ENCODE measurements at places on chromosomes 3 and 15.

- DNase-seq: no peak
Measured at GRCh38 chr3:103048068-103048722, 613.4 kb downstream of the ZPLD1 start.

DNA sequence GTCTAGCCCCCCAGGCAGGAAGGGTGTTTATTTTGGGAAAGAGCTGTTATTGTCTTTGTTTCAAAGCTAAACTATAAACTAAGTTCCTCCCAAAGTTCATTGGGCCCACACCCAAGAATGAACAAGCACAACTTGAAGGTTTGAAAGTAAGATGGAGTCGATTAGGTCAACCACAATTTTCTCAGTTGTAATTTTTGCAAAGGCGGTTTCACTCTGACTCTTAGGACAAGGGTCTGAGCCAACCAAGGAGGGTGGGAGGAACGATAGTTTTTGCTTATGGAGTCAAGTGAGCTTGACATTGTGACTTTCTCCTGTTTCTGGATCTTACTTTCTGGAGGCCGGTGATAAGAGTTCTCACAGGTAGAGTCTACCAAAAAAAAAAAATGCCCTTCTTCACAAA is 5.8 kb upstream of the ZNF770 start:
- no peak for DNase-seq

DNA sequence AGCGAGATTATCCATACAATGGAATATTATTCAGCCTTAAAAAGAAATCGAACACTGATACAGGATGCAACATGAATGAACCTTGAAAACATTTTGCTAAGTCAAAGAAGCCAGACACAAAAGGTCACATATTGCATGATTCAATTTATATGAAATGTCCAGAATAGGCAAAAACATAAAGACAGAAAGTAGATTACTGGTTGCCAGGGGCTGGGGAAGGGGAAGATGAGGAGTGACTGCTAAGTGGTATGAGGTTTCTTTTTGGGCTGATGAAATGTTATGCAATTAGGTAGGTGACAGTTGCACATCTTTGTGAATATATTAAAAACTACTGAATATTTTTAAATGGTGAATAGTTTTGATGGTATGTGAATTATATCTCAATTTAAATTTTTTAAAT is 38.3 kb downstream of the LRRFIP2 start:
- DNase-seq: no peak

DNA sequence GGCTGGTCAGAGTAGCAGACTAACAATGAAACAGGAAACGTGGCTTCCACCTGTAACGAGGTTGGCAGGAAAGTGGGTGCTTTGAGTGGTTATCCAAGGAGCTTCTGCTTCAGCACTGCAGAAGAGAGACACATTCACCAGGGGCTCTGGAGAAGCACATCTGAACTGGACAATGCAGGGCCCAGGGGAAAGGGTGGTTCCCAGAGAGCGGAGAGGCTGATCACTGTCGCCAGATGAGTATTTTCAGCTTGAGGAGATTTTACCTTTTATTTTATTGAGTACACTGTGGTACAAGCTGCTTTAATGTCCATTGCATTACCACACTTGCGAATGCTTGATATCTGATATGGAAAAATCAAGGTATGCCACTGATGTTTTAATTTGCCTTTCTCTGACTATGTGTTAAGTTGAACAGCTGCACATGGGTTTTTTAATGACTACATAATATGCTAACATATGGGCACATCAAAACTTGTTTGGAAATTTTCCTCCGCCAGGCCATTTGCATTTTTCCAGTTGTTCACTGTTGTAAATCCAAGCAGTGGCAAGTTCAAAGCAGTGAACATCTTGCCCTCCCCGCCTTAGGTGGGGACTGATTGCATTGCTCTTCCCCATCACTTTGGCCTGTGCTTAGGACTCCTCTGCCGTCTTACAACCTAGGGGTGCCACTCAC is 52.1 kb downstream of the LRTM1 start:
- DNase-seq: no peak

DNA sequence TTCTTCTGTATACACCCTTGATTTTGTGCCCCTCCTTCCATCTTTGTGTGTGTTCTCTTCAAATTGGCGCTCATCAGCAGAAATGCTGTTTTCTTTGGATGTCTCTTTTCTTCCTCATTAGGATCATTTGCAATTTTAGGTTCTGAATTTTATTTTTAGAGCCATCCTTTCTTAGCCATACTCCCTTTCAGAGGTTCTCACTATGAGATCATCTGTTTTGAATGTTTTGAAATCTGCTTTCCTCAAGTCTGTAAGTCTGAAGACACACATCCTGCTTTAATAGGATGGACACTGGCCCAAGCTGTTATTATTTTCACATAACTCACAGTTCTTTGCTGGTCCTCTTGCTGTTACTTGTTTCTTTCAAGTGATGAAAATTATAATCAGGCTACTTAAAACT is 124.8 kb downstream of the BDH1 start:
- no peak for DNase-seq

DNA sequence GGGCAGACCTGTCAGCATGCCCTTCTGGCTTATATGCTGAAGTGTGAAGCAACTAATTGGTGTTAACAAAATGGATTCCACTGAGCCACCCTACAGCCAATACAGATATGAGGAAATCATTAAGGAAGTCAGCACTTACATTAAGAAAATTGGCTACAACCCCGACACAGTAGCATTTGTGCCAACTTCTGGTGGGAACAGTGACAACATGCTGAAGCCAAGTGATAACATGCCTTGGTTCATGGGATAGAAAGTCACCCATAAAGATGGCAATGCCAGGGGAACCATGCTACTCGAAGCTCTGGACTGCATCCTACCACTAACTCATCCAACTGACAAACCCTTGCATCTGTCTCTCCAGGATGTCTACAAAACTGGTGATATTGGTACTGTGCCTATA is 9.4 kb downstream of the PIK3CB start:
- DNase-seq: no peak

DNA sequence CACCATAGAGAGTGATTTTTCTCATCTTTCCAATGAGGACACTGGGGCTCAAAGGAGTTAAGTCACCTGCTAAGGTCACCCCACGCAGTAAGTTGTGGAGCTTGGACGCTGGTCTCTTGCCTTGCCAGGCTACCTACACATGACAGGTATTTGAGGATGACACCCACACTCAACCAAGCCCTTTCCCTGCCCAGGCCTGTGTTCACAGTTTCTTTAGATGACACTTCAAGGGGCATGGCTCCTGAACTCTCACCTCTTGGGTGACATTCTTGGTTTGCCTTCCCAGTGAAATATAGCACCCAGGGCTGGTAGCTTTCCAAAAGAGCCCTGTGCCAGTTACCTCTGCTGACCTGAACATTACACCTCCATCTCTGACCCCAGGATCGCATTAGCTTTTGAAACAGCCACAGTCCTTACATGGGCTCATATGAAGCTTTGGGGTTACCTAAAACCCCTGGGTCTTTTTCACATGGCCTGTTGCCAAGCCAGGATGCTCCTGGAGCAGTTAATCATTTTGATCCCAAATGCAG is 148.0 kb downstream of the RPLP1 start:
- DNase-seq: no peak

DNA sequence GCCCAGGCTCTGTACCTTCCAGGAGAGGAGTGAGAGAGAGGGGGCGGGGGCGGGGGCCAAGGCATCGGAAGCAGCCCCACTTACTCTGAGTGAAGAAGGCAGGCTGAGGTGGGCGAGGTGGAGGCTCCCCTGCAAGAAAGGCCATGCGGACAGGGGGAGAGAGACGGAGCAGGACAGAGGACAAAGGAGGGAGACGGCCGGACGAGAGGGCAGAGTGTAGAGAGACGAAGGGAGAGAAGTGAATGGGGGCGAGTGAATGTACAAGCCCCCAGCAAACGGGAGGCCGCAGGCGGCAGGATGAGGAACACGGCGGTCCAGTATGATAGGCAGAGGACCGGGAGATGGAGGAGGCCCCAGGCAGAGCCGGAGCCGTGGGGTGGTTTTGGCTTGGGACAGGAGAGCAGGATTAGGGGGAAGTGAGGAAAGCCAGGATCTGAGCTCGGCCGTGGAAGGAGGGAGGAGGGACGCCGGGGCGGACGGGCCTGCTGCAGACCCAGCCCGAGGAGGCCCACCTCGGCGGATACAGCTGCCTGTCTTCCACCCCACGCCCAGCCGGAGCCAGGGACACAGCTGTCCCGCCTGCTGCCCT is 38.8 kb downstream of the TNK2 start:
- DNase-seq: no peak

DNA sequence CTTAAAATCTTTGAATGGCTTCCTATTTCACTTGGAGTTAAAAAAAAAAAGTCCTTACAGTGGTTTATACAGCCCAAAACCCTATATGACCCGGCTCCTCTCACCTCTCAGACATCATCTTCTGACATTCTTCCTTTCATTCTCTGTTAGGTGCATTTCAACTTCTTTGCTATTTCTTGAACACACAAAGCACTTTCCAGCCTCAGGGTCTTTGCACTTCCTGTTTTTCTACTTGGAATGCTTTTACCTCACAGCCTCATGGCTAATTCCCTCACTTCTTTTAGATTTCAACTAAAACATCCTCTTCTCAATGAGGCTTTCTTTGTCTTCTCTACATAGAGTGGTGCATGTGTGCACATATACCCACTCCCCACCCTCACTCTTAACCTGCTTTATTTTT is 91.0 kb upstream of the MB21D2 start:
- no peak for DNase-seq

DNA sequence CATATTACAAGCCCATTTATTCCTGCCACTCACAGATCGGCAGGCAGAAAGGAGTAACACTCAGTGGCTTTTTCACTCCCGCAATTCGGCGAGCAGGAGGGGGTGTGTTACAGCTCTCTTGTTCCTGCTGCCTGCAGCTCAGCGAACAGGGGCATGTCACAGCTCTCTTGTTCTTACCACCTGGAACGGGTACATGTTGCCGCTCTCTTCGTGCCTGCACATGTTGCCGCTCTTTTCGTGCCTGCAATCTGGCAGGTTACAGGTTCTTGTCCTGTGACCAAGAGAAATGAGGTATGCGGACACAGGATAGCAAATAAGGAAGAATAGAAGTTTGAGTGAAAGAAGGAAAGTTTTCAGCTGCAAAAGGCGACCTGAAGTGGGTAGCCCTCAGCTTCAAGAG is 761.4 kb downstream of the NAALADL2 start:
- no peak for DNase-seq

DNA sequence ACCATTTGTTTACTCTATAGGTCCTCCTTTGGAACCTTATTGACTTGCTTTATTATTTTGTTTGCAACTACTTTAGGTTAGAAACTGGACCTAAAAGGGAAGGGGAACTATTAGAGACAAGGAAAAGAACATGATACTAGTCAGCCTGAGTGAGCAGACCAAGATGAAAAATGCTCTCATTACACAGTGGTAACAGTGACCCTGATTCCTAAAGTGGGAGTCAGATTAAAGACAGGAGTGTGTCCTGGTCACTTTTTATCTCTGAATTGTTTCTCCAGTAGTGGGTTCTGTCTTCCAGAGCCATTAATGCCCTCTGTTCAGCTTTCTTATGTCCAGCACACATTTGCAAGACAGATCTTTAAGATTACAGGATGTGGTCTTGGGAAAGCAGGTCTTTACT is 124.1 kb downstream of the TMEM108 start:
- DNase-seq: no peak

GRCh38 chr3:90062016-90062415 is 954.6 kb downstream of the EPHA3 start:
- no peak for DNase-seq

- no peak for DNase-seq
Measured at GRCh38 chr3:189947948-189948723, 172.6 kb downstream of the P3H2 start.

GRCh38 chr3:141493184-141493583 is 6.4 kb downstream of the RASA2 start:
- no peak for DNase-seq

GRCh38 chr15:26887926-26888666 is 21.2 kb downstream of the GABRA5 start:
- no peak for DNase-seq

GRCh38 chr3:191358929-191359328 is 28.6 kb upstream of the UTS2B start:
- no peak for DNase-seq

DNA sequence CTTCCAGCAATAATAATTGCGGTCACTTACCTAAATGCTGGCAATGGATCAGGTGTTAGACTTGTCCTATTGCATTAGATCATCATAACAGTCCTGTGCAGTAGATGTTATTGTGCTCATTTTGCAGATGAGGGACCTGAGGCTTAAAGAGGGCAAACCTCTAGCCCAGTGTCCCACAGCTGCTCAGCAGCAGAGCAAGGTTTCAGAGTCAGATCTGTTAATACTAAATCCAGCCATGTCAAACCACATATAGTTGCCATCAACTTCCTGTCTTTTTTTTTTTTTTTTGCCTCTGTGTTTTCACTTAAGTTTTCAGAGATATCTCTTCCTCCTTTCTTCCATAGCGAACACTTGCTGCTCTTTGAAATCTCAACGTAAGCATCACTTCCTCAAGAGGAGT is 12.1 kb downstream of the FEZF2 start:
- no peak for DNase-seq

GRCh38 chr15:59792359-59792758 is 103.2 kb upstream of the BNIP2 start:
- DNase-seq: no peak

DNA sequence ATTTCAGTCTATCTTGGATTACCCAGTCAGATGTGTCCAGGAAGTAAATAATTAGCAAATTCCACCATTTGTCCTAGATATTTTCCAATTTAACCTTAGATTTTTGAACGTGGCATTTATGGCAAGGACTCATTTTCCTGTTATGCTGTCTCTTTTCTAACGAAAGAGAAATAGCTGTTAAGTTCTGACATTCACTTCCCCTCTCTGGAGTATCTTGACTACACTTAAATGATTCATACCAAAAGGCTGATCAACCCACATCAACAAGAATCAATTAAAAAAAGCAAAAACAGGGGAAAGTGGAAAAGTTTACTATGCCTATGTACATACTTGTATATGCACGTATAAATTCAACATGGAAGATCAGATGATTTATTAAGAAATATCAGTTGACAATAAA is 149.9 kb downstream of the FRMD5 start:
- DNase-seq: no peak

- no peak for DNase-seq
Measured at GRCh38 chr3:101868534-101869464, 19.5 kb downstream of the NFKBIZ start.

DNA sequence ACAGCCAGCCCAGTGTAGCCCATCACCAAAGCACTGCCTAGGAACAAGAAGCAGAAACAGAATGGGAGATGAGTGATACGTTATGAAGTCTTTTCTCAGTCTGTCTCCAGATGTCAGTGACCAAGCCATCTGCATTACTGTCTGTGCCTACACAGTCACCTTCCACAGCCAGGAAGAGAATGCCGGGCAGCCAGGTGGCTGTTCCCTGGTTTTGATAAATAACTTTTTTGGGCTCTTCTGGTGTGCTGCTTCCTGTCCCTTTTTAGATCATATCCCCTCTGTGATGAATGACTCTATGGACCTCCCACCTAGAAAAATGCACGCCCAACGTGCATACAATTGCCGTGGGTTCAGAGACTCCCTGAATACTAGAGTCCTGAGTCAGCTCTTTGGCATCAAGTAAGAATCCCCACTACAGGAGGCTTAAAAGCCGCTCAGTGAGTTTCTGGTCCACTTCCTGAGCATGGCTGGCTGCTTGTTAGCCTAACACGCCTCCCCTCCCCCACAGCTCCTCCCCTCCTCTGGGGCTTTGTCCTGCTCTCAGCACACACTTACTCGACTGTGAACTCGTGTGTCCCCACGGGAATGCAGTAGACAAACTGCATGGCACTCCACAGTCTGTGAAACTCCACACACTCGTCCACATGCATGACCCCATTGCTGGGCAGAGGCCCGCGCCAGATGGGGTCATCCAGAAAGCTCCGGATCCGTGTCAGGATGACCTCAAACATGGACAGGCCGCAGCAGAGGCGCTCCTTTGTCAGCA is 34.7 kb downstream of the NIPA2 start:
- no peak for DNase-seq

GRCh38 chr3:6717026-6717943 is 143.6 kb upstream of the GRM7 start:
- no peak for DNase-seq
